ENCODE measurements at places on chromosomes 11 and 22.

GRCh38 chr22:30998329-30998728 lies 29.3 kb downstream of the TUG1 start:
- DNase-seq: no peak

- DNase-seq: peak; percentile 27
Observed at GRCh38 chr11:108498046-108498815, at the start of gene POGLUT3. POGLUT3 (minus strand) TSS chr11:108498384; CDS start chr11:108498366, 18 bp downstream.

- no peak for DNase-seq
Observed at GRCh38 chr11:130433357-130433756, 4.9 kb upstream of the ADAMTS8 start.

DNA sequence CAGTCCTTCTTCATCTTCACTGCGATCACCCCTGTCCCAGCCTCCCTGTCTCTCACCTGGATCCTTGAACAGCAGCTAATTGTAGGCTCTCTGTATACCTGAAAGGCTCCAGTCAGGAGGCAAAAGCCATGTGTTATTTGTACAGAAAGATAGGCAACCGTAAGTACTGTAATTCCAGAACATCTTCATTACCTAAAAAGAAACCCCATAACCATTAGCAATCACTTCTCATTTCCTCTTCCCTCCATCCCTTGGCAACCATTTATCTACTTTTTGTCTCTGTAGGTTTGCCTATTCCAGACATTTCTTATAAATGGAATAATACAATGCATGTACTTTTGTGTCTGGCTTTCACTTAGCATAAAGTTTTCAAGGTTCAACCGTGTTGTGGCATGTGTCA lies 17.8 kb downstream of the NAGA start:
- no peak for DNase-seq

DNA sequence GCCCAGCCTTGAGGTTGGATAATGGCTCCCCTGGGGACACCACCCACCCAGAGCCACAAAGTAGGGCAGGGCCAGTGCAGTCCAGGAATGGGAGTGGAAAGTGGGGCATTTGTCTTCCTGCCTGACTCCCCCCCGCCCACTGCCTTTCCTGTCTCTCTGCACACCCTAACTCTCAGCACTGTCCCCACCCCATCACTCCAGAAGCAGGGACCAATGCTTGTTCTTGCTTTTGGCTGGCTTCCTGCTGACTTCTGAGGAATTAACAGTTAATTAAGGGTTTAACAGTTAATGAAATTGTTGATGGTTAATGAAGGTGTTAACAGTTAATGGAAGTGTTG lies 4.7 kb downstream of the PITPNM1 start:
- DNase-seq: no peak

- no peak for DNase-seq
Observed at GRCh38 chr22:47781427-47782111, 1019.1 kb downstream of the TBC1D22A start.

GRCh38 chr22:23583836-23584235 lies 3.7 kb upstream of the IGLL1 start:
- no peak for DNase-seq

- DNase-seq: no peak
Observed at GRCh38 chr22:45632791-45633515, 38.7 kb upstream of the ATXN10 start.

DNA sequence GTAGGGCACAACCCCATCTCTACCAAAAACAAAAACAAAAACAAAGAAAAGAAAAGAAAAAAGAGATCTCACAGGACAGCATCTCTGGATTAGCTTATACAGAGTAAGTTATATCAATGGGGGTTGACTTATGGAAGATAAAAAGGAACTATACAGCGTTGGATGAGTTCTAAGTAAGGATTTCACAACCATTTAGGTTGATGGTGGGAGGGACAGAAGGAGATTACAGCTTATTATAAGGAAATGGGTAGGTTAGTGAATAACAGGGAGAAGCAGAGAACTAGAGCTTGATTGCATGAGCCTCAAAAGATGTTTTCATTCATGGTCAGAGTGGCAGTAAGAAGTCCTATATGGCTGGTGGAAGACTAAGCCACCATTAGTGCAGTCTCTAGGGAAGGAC lies 60.3 kb downstream of the CECR2 start:
- DNase-seq: no peak

- no peak for DNase-seq
Observed at GRCh38 chr11:126965331-126965730, 35.2 kb downstream of the KIRREL3 start.

DNA sequence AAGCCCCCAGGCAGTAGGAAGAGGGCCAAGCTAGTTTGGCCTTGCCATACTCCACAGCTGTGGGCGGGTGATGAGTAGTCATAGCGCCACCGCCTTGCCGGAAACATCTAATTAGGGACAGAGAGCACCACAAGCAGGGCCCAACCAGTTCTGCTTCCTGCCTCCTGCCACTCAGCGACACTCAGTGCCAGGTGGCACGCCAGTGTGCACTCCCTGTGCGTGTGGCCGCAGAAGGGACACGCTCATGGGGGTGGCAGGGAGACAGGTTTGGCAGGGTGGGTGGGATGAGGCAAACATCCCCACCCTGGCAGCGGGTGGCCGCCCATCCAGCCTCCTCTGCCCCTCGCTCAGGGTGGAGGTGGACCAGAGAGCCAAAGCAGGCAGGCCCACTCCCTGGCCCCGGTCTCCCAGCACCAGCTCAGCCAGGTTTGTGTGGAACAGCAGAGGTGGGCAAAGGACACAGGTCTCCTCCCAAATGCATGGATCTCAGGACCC lies 4.9 kb downstream of the OVOL1 start:
- no peak for DNase-seq

GRCh38 chr11:63942803-63943202 lies 4.0 kb downstream of the NAA40 start:
- no peak for DNase-seq

DNA sequence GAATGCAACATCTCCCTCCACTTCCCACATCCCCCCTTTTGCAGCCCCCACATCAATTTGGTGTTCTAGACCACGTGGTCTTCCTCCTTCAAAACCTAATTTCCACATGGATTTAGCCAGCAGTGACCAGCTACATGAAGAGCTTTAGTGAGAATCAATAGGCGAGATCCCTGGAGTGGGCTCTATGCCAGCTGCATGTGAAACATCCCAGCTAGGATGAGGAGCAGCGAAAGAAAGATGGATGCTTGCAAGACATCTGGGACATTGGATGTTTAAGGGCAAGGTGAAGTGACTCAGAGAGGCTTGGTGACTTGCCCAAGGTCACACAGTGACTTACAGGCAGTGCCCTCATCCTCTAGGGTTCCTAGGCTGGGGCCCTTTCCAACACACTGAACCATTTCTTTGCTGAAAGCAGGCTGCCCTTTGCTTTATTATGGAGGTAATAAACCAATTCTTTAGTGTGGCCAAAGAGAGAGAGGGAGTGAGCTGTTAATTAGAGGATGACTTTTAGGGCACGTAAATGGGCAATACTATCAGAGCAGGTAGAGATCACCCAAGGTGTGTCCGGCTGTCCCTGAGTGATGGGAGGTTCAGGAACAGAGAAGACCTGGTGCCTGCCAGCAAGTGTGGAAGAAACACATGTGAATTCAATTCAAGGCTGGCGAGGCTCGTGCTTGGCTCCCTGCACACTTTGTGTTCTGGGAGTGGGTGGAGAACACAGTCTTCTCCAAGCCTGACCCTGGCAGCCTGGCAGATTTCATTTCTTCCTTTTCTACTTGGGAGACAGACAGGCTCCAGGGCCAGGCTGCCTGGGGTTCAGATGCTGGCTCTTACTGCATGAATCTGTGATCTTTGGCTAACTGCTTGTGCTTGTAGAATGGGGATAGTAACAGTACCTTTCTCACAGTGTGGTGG lies 24.0 kb downstream of the TSPAN18 start:
- DNase-seq: no peak

- no peak for DNase-seq
Observed at GRCh38 chr11:132123854-132124835, 753.7 kb downstream of the NTM start.

- DNase-seq: no peak
Observed at GRCh38 chr11:66835768-66836405, 7.4 kb upstream of the RCE1 start.

DNA sequence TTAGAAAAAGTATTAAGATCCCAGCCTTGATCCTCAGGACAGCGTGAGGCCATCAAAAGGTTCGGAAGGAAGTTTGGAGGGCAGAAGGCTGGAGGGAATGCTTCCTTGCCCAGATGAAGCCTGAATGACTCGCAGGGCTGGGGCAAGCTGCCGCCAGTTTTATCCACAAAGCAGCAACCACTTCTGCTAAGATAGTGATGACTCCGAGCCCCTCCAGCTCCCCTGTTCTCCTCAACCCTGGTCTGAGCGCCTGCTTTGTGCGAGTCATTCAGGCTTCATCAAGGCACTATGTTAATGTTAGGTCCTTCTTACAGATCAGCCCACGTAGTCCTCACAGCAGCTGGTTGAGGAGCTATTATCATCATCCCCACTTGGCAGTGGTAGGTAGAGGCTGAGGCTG lies 158.8 kb downstream of the COMMD9 start:
- DNase-seq: no peak

DNA sequence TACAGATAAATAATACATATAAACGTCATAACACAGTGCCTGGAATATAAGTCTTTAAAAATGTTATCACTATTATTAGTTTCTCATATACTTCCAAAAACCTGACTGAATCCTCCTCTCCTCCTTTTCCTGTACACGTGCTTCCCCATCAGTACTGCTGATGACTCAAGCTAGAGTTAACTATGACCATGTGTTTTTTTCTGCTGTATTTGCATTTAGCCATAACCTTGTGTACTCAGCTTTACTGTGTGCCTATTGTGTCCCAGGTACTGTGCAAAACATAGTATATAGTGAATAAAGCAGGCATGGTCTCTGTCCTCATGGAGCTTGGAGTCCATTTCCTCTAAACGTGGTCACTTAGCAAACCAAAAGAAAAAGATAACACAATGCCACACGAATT lies 56.5 kb upstream of the ARHGAP32 start:
- DNase-seq: no peak

- DNase-seq: no peak
Observed at GRCh38 chr11:26245046-26245445, 86.9 kb upstream of the ANO3 start.

DNA sequence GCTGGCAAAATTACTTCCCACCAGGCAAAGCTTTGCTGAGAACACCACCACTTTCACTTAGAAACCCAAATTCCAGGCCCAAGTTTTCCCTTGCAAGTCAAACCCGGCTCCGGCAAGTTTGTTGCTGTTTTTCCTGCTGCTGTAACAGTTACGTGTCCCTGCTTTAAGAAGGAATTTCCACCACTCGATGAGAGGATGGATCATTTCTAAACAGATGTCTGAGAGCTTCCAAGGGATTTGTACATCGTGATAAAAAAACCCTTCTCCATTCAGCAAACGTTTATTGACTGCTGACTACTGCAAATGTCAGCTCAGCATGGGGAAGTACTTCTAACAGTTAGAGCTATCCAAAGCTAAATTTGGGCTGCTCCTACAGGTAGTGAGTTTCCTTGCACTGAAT lies 19.7 kb downstream of the P2RX3 start:
- DNase-seq: no peak

DNA sequence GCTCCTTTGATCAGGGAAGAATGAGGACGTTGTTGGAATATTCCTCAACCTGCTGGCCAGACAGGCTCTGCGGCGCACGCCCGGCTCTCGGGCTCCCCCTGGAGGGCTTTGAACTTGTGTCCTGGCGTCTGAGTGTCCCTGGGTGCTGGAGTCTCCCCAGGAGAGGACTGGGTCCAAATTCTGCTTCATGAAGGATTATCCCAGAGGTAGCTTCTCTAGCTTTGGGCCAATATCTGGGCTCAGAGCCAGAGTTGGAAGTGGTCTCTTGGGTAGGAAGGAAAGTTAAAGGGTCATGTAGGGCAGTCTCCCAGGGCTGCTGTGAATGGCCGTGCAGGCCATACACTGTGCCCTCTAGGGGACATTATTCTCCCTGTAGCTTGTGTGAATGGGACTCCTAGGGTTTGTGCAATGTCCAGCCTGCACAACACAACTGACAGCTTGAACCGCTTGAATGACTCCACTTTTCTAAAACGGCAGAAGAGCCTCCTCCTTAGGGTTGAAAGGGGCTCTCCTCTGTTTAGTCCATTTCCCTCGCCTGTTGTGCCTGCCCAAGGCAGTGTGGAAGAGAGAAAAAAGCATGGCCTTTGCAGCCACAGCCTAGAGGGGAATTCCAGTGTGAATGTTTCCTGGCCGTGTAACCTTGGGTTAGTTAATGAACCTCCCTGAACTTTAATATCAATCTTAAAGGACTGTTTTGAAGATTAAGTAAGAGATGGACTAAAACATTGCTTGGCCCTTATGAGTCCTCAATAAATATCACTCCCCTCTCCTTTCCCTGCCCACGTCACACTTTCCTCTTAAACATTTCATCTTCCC lies 111.2 kb upstream of the THY1 start:
- peak; percentile 71 for DNase-seq

GRCh38 chr11:47337229-47337924 lies 15.1 kb downstream of the MYBPC3 start:
- DNase-seq: no peak

GRCh38 chr11:78991681-78992080 lies 417.0 kb upstream of the NARS2 start:
- DNase-seq: peak; percentile 40

- no peak for DNase-seq
Observed at GRCh38 chr11:79208126-79208525, 232.7 kb downstream of the TENM4 start.

DNA sequence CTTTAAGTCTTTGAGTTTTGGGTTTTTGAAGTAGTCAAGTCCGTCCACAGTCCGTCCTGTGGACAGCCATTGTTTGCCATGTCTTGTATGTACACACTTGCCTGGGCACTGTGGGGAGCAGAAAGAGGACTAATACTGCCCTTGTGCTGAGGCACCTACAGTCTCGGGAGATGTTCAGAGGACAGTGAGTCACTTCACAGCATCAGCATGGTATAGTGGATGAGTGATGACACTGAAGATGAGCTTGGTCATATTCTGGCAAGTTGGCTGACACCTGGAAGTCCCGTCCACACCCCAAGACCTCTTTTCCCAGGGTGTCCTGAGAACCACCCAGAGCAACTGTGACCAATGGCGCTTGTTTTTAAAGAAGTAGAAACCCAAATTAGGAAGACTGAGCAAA lies 29.2 kb downstream of the NF2 start:
- DNase-seq: no peak

DNA sequence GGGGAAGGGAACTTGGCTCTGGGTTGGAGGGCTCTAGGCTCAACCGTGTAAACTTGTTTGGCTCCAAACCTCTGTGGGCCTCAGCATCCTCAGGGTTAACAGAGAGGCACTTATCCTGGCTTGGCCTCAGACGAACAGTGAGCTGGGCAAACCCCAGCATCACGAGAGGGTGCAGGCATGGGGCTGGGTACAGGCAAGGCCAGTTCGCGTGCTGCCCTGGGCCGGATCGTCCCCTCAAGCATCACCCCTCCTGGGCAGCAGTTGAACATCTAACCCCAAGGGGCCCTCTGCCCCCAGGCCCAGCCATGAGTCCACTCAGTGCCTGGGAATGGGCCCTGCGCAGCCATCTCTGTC lies 1.9 kb downstream of the EHBP1L1 start:
- no peak for DNase-seq

- DNase-seq: no peak
Observed at GRCh38 chr11:44137057-44137456, 41.6 kb downstream of the EXT2 start.

GRCh38 chr11:9563196-9563730 lies 10.2 kb upstream of the WEE1 start:
- no peak for DNase-seq
